ENCODE measurements at places on chromosomes 12 and 14. TPM values are rescaled to one million over a fixed set of nuclear protein-coding genes. Genes with fewer than 3 reads are reported as not detected.

DNA sequence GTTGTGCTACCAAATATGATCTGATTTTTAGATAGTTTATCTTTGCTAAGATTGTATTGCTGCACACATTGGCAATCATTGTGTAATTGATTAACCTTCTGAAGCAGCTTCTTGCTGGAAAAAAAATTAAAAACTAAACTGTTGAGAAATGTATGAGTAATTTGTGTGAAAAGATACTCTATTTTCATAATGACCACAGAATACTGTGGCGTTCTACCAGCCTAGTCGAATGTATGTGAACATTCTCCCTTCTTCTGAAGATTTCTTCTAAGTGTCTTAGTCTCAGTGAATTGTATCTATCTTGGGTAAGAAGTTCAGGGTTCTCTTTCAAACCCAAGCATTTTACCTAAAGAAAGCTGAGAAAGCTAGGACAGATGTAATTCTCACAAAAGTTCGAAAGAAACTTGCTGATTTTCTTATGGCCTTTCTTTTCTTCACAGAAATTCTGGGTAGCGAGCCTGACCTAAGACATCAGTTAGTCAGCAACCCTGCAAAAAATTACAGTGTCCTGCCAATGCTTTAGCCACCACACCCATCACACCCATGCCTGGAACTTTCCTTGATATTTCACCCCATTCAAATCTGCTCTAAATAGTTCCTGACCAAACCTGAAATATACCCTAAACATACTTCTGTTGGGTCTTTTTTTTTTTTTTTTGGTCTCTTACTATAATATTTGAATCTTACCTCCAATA lies 27.1 kb upstream of the C12orf71 start:
- DNase-seq = no peak

- DNase-seq = no peak
Measured at GRCh38 chr12:43216490-43216889, 335.5 kb downstream of the ADAMTS20 start.

KRT83 gene
- not detected for total RNA-seq

SLC6A15 gene
- total RNA-seq = 15.1 TPM

GRCh38 chr12:101925361-101925760 lies 48.0 kb downstream of the DRAM1 start:
- DNase-seq = no peak

KRT82 gene
- not detected for total RNA-seq

- no peak for DNase-seq
Measured at GRCh38 chr12:113416091-113416754, 6.0 kb upstream of the SDSL start.

DNA sequence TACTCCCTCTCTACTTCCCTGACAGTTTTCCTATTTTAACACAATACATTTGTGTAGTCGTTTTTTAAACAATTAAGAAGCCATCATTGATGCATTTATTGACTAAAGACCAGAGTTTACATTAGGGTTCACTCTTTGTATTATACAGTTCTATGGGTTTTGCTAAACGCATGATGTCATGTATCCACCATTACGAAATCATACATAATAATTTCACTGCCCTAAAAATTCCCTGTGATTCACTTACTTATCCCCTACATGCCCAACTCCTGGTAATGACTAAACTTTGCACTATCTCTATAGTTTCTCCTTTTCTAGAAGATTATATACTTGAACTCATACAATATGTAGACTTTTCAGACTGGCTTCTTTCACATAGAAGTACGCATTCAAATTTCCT lies 1016.5 kb upstream of the FOXG1 start:
- no peak for DNase-seq

DCAF5 gene
- total RNA-seq = 22.4 TPM

- peak; percentile 41 for DNase-seq
Measured at GRCh38 chr12:98870504-98870903, 225.4 kb downstream of the APAF1 start.

CAMKK2 gene
- 21.0 TPM for total RNA-seq

TMEM52B gene
- not detected for total RNA-seq

DNA sequence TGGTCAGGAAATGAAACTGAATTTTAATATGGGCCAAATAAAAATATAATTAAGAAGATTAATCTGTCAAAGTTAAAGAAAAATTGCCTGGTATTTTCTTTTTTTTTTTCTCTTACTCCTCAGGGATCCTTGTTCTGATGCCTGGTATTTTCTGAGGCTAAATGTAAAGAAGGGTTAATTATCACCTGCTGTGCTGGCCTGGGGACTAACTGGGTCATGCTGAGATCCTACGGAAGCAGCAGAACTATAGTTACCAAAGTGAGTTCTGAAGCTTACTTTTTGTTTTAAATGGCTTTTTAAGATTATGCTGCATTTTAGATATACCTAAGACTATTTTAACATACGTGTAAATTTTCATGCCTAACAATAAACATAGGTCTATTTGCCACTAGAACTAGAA lies 23.3 kb downstream of the ZC2HC1C start:
- peak; percentile 44 for DNase-seq

- DNase-seq = no peak
Measured at GRCh38 chr14:103718572-103718971, 3.0 kb downstream of the ZFYVE21 start.

AQP6 gene
- total RNA-seq = 0.12 TPM

- no peak for DNase-seq
Measured at GRCh38 chr14:68098834-68099233, 279.3 kb downstream of the RAD51B start.

DNA sequence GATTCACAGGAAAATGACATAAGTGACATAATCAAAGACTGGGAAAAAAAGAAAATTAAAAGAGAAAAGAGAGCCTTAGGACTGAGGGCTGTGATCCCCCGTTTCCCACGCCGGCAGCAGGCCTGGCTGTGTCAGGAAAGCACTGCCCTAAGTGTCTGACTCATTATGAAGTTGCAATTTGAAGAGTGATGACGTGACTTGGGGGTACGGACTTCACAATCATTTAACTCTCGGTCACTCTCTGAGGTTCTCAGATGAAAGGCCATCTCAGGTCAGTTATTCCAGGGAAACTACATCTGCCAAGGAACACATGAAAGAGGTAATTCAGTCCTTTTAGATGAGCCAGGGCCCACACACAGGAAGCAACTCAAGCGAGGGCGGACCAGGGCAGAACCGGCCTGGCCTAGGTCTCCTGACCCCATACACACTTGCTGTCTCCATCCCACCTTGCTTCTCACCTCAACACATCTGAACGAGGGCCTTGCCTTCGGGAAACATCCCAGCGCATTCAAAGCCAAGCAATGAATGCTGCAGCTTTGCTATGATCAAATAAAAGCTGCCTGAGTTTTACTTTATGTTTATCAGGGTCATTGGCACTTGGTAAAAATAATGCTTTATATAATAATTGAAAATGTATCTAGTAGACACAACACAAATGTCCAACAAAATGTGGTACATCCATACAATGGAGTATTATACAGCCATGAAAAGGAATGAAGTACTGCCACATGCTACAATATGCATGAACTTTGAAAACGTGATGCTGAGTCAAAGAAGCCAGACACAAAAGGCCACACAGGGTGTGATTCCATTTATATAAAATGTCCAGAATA lies 2.7 kb downstream of the SSH1 start:
- DNase-seq = no peak

- DNase-seq = no peak
Measured at GRCh38 chr12:74896186-74896585, 313.5 kb downstream of the KCNC2 start.

DNA sequence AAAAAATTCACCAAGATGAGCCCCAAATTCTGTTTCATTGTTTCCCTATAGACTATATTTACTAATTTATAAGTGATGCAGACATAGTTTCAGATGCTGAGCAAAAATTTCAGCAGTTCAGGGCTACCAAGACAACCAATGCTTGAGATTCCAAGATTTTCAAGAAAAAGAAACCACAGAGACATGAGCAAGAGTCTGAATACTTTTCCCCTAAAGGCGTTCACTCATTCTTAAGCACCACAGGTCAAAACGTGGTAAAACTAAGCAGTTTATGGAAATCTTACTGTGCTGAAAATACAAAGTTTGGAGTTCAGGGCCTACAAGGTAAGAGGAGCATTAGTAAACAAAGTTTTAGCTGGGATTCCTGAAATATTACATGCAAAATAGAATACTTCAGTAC lies 221.2 kb downstream of the KCNH5 start:
- DNase-seq = no peak

DNA sequence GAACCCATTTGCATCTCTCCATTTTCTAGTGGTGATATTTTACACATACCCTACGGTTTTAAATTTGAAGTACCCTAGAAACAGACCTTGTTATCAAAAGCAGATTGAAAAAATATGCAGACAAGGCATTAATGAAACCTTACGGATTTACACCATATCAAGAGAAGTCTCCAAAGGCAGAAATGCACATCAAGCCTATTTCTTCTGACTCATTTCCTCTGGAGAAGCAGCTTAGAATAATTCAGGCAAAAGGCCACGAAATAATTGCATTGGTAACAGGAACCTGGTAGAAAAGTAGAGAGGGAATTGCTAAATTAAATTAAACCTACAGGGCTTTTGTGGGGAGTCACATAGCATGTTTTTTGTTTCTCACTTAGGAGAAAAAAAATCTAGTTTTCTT lies 34.7 kb downstream of the KICS2 start:
- no peak for DNase-seq

DNA sequence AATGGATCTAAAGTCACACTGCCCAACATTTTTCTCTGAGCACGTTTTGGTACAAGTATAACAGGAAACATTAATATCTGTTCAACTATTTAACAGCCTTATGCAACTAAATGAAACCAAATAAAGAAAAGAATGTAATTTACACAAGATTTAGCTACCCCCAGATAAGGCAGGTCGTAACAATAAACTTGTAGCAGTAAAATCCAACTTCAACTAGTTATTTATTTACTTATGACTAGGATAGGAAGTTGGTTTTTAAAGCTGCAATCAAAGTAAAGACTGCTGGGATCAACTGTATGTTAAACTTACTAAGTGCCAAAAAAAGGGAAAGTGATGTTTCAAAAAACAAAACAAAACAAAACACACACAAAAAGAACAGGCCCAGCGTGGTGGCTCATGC lies 30.9 kb downstream of the FERMT2 start:
- no peak for DNase-seq

CNTN1 gene
- total RNA-seq = 0.17 TPM

GRCh38 chr14:55180434-55180833 lies 11.0 kb downstream of the DLGAP5 start:
- DNase-seq = no peak

GRCh38 chr12:15270591-15270990 lies 49.4 kb upstream of the RERG start:
- no peak for DNase-seq

DNA sequence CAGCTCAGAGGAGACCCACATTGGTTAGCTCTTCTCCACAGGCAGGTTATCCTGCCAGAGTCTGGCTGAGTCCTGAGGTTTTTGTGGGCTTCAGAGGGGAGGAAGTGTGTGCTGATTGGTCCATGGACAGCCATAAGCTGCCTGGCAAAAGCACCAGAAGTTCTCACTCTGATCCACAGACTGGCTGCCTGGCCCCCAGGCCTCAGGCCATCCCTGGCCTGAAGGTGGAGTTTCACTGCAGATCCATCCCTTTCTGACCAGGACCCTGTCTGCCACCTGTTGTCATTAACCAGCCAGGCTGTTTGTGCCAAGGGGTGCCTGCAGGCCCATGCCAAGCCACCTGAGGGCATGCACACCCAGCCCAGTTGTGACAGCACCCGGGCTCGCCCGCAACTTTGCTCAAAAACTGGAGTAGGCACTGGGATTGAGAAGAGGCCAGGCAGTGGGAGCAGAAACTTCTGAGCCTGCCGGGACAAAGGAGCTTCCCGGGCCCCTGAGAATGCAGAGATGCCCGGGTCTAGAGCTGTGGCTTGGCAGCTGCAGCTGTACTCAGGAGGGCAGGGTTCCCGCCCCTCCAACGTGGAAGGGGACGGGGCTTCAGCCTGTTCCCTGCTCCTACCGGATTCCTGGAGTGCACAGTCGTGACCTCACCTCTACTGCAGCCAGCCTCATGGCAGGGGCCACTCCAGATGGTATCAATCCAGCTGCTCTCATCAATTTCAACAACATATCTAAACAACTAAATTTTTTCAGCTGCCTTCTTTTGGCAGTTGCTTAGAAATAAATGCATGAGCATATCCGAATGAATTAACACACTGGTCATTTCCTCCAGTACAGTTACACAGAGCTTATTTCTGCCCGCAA lies 1277.3 kb downstream of the SLC16A7 start:
- DNase-seq = no peak

DNA sequence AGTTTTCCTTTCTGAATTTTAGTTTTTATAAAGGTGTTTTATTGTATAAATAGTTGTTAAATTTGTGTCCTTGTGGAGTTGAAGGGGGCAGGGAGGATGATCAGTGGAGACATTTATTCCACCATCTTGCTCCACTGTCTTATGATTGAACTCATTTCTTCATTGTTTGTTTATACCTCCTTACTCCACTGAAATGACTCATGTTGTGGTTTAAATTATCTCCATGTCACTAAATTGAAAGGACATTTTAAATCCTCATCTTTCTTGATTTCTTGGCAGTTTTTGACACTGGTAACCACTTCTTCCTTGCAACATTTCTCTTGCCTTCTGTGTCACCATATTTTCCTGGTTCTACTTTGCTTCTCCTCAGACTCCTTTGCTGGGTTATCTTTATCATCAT lies 23.6 kb upstream of the FERMT2 start:
- DNase-seq = no peak

- DNase-seq = peak; percentile 25
Measured at GRCh38 chr12:42140901-42141300, 3.8 kb downstream of the GXYLT1 start.

DNA sequence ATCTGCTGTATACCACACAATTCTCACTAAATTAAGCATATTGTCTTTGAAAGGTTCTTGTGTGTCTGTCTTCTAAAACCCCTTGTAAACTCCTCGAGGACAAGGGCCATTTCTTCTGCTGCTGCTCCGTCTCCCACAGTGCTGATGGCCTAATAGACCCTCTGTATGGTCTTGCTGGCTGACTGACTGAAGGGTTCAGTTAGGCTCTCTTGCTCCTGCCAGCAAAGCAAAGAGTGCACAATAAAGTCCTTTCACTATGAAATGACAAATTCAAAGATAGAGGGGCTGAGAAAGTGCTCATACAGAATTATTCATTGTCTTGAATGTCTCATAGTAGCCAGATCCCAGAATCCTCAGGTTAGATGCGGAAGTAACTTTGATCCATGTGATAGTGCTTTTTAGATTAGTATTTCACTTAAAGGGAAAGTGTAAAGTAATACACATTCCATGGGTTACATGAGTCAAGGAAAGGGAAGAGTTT lies 14.2 kb upstream of the RIOX1 start:
- DNase-seq = no peak

DNA sequence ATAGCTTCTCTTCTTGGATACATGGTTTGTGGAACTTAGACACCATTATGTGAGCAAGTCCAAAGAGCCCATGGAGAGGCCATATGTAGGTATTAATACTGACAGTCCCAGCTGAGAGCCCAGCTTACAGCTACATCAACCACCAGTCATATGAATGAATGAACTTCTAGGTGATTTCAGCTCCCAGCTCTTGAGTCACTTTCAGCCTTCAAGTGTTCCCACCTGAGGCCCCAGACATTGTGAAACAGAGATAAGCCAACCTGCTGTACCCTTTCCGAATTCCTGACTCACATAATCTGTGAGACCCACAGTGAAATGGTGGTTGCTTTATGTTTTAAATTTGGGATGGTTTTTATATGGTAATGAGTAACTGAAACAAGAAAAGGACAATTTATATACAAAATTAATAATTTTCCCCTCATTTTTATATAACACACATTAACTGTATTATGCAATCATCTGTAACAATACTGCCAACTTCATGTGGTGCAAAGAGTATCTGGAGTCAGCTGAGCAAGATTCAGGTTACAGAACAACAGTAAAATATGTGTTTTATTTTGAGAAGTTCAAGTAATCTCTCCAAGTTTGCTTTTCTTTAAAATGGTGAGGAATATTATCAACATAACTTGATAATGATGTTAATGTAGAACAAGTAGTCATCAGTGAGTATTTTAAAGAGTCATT lies 27.7 kb upstream of the FBXO33 start:
- no peak for DNase-seq
